ENCODE measurements at places on chromosomes 2 and 18. TPM values are rescaled to one million over a fixed set of nuclear protein-coding genes. Genes with fewer than 3 reads are reported as not detected.
A peak's percentile ranks its signal among the peaks of the same experiment; 100 is the strongest.

GRCh38 chr18:46721331-46721730 is 35.5 kb downstream of the ST8SIA5 start:
- DNase-seq, result no peak

GRCh38 chr2:235898766-235899165 is 269.4 kb downstream of the GBX2 start:
- DNase-seq, result no peak

DNA sequence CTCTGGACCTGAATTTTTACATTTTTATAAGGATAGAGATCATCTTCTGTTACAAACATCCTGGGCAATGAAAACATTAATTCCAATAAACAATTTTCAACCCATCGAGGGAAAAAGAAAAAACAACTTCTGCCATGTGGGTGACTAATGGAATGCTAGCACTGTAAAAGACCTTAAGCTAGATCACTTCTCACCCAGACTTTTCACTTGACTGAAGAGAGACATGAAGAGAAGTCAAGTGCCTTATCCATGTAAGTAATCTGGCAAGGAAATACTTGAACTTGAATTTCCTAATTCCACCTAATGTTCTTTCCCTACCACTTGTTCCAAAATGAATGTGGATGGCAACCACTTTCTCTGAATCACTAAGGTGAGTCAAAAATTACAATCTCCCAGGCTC is 98.3 kb upstream of the ACVR1C start:
- DNase-seq, result no peak

DNA sequence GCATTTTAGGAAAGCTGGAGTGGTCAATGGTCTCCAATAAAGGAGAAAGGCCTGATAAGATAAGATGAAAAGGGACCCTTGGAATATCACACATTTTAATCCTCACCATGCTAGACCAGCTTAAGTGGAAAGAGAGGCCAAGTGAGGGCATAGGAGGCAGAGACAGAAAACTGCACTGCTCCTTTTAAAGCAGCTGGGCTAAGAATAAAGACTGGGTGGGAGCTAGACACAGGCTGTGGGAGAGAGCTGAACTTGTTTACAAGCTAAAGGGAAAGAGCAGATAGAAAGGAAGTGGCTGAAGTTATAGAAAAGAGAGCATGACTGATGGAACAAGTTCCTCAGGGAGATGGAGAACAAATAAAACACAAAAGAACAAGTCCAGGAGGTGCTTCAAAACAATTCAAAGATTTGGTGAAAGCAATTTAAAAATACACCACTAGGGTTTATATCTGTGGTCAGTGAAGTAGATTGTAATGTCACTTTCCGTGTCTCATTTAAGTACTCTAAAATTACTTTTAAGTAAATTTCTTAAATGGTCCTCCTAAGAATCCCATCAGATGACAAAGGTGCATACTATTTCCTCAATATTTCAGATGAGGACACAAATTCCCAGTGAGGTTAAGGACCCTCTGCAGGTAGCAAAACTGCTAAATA is 7.5 kb downstream of the COL5A2 start:
- no peak for DNase-seq

GRCh38 chr18:46950064-46950656 is 32.8 kb downstream of the KATNAL2 start:
- no peak for DNase-seq

GRCh38 chr2:86372641-86373502 is 35.4 kb upstream of the REEP1 start:
- peak; percentile 70 for DNase-seq

REEP1 gene
- 1.3 TPM for total RNA-seq

SCG2 gene
- 4.4 TPM for total RNA-seq

GRCh38 chr2:2768476-2768875 is 437.4 kb upstream of the MYT1L start:
- DNase-seq, result no peak

DNA sequence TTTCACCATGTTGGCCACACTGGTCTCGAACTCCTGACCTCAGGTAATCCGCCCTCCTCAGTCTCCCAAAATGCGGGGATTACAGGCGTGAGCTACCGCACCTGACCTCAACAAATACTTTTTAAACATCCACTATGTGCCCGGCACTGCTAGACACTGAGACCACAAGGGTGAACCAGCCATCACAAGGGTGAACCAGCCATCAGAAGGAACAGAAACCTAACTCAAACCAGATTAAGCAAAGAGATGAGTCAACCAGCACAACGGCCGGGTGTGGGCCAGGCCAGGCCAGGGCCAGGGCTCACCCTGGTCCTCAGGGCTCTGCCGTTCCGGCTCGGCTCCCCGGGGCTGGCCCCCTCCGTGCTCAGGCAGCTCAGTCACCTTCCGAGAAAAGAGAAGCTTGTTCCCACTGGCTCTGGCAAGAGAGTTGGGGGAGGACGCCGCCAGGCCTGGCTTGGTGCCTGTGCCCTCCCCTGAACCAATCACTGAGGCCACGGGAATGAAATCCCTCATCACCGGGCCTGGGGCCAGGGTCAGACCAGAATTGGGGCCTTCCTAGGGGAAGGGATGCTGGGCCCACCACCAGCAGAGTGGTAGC is 4.4 kb downstream of the TEX44 start:
- no peak for DNase-seq

DNA sequence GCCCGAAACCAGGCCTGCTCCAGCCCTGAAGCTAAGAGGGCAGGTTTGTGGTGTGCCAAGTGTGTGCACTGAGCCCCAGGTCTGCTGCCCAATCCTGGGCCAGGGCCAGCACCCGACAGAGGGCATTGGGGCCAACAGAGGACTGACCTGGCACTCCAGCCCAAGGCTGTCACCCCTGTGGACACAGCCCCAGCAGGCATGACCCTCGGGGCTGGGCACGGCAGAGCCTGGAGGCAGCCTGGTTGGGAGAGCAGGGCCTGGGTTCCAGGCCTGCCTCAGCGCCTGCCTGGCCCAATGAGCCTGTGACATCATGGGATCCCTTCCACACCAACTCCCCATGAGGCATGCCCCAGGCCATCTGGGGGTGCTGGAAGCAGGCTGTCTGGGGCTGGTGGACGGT is 10.8 kb upstream of the SNED1 start:
- no peak for DNase-seq

DNA sequence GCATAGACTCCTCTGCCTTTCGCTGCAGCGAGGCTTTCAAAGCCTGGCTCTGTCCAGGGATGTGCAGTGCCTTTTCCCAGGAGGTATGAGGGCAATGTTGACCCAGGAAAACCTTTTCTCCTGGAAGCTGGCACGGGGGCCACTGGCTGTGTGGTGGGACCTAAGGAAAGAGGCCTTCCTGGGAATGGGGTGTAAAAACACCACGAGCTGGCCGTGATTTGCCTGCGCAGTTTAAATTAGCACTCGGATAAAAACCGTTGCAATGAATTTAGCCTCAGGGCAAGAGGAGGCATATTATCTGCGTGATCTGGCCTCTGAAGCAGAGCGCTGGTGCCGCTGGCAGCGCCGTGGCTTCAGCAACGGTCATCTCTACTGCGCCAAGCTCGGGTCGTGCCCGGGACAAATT is 3.0 kb downstream of the OSR1 start:
- no peak for DNase-seq

DNA sequence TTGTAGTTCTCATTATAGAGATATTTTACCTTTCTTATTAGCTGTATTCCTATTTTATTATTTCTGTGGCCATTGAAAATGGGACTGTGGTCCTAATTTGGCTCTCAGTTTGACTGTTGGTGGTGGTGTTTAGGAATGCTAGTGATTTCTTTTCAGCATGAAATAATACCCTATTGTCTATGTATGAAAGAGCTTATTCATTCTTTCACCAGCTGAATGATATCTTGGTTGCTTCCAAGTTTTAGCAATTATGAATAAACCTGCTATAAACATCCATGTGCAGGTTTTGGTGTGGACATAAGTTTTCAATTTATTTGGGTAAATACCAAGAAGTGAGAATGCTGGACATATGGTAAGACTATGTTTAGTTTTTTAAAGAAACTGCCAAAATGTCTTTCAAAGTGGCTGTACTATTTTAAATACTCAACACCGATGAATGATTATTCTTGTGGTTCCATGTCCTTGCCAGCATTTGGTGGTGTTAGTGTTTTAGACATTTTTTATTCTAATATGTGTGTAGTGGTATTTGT is 501.6 kb upstream of the GYPC start:
- DNase-seq, result no peak

- no peak for DNase-seq
Observed at GRCh38 chr2:10064932-10065772, 15.1 kb downstream of the CYS1 start.

DNA sequence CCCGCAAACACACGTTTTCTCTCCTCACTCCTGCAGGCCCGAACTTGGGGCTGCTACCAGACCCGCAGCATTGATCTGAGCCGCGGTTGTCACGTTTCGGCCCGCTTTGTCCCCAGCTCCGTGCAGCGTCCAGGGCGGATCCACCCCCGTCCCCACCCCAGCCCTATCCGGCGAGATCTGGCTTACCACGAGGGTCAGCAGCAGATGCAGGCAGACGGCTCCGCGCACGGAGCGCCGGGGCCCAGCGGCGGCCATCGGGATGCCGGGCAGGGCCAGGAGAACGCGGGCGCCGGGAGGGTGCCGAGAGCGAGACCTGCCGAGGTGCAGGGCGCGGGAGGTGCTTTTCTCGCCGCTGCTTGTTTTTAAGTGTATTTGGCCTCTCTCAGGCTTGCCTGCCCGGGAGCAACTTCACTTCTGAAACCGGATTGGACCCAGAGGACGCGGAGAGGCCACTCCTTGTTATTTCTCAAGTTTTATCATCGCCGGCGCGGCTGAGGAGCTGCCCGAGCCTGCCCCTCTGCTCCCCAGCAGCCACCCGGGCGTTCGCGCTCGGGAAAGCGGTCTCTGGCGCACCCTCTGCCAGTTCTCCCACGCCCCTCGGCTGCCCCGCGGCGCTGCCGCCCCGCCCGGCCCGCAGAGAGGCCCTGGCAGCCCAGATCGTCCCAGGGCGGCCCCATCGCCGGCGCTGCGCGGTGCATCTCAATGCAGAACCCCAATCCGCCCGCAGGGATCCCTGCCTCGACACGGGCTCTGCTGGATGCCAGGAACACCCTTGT is at the start of gene DSC3:
Gene DSC3, minus strand, starts transcription at position 337 of the 776 bp plus-strand sequence. Its CDS starts 82 bp downstream, at position 255.
- peak; percentile 66 for DNase-seq

ATP8B1 gene
- total RNA-seq, result 0.53 TPM

IL36RN gene
- not detected for total RNA-seq

DNA sequence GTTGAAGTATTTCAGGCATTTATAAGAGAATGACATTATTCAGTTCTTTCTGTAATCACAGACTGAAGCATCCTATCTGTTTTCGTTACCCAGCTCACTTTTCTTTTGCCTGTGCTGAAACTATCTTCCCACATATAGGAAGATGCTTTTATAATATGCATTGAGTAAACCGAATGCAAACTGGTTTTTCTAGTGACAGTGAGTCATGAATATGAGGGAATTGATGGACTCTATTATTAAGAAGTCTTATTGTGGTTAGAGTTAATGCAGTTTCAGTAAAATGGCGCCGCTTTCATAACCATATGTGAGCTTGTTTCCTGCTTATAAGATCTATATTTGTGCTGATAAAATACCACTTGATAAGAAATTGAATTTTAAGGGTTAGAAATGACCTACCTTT is 59.2 kb downstream of the ACVR2A start:
- DNase-seq, result no peak

DNA sequence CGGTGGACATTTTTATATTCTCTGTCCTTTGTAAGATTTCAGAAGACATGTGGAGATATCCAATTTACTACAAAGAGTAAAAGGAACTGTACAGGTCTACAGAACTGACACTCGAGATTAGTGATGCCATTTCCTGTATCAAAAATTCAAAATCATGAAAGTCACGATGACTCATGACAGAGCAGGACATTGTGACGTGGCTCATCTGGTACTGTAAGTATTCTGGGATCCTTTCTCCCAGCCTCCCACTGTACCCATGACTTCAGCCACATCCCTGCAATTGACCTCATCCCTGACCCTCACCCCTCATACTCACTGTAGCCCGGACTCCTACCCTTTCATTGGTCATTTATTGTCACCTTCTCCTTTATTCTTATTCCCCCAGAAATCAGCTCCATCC is 736.5 kb downstream of the EPHA4 start:
- DNase-seq, result no peak

ZFP36L2 gene
- 105 TPM for total RNA-seq

DNA sequence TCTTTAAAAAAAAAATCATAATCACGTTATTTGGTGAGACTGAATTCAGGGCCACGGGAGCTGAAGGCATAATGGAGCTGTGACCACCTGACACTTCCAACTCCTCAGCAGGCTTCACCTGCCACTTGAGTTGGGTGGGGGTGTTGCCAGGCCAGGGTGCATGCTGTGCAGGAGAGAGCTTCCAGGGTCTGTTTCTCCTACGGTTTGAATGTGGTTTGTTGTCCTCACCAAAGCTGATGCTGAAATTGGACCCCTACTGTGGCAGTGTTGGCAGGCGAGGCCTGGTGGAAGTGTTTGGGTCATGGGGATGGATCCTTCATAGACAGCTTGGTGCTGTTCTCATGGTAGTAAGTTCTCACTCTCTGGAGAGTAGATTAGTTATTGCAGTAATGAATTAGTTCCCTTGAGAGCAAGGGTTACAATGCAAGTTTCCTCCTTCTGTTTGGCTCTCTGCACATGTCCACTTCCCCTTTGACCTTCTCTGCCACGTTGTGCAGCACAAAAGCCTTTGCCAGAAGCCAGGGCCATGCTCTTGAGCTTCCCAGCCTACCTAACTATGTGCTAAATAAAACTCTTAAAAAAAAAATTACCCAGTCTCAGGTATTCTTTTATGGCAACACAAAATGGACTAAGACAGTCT is 38.3 kb upstream of the ANKRD44 start:
- DNase-seq, result no peak

- DNase-seq, result no peak
Observed at GRCh38 chr2:37614061-37614738, 57.2 kb downstream of the CDC42EP3 start.

SKA1 gene
- 20.6 TPM for total RNA-seq

DNA sequence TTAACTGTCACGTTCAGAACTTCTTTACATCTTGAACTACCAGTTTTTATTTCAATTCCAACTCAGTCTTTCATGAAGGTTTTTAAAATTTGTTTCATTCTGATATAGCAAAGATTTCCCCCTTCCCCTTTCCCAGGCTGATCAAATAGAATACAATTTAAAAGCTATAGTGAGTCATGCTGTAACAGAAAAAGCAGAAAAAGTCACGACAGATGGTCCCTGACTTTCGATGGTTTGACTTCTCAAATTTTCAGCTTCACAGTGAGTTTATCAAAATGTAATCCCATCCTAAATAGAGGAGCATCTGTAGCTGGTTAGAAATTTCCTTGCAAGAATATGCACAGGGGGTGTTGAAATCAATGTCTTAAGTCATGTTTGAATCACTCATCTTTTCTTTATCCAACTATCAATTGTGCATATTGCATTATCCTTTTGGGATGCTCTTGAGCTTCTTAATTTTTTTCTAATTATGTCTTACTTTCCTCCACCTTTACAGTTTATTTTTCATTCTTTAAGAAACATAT is 500.3 kb downstream of the LRP1B start:
- DNase-seq, result no peak

- no peak for DNase-seq
Observed at GRCh38 chr2:178111743-178112142, 494 bp upstream of the RBM45 start.
